ENCODE measurements at places on chromosomes 16 and 17.

DNA sequence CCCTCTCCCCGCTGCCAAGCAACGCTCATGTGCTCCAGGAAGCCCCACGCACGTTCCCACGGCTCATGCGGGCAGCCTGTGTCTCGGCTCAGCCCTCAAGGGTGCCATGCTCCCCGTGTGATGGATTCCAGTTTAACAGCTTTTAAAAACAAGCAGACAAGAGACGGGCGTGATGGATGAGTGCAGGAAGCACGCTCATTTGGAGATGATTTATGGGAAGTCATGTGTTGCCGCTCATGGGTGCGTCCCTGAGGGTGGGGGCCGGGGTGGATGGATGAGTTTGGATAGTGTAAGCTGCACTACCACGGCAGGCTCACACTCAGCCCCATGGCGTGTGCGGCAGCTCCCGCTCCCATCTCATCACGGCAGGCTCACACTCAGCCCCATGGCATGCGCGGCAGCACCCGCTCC is 132.8 kb downstream of the RBFOX3 start:
- DNase-seq, result no peak

DNA sequence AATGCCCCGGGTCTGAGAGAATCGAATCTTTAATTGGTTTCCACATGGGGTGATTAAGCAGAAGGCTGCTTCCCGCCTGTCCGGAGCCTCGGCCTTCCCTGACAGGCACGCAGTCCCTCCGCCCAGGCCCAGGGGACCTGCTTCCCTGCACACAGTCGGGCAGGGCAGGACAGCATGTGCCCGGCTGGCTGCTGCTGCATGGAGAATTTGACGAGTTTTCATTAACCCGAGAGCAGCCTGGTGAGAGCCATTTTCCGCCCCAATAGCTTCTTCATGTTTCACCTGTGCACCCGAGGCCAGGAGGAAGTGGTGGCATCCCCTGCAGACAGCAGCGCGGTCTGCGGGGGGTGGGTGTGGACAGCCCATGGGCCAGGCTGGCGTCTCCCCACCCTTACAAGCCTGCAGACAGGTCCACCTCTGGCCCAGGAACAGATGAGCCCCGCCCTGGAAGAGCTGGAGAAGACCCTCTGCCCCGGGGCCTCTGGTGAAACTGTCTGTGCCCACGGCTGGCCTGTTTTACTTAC is 67.0 kb downstream of the KLHDC4 start:
- DNase-seq, result no peak

GRCh38 chr17:64232466-64233262 is 30.4 kb downstream of the TEX2 start:
- no peak for DNase-seq

- no peak for DNase-seq
These were observed 66.6 kb upstream of the CPHXL start for GRCh38 chr16:75792771-75793492.

All from activated T-cell treated with anti-CD3 and anti-CD28 coated beads, Interleukin-2, amount 50 U/mL, for 1 hour (primary cell).